ENCODE measurements at places on chromosomes 3 and 15.

DNA sequence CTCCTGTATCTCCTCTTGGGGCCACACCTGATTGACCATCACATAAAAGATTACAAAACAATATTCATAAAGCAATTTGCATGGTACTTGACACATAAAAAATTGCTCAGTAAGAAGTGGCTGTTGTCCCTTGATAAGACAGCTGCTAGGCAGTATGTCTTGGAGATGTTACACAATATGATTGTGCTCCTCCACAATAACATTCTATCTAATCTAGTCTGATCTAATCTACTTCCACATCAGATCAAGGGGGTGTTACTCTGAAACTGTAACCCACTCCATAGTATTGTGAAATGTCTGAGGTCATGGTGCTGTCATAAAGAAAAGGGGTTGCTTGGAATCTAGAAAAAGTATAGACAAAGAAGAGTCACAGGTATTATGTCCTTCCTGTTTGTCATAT lies 23.4 kb upstream of the AQP9 start:
- no peak for DNase-seq

DNA sequence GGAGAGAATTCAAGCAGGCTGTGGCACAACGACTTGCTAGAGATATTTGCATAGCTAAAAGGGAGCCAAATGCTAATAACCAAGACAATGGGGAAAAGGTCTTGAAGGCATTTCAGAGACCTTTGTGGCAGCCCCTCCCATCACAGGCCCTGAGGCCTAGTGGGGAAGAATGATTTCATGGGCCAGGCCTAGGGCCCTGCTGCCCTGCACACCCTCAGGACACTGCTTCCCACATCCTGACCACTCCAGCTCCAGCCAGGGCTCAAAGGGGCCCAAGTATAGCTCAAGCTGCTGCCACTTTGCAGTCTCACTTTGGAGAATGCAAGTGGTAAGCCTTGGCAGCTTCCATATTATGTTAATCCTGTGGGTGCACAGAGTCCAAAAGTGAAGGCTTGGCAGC lies 21.5 kb upstream of the PTPN23 start:
- DNase-seq: no peak

DNA sequence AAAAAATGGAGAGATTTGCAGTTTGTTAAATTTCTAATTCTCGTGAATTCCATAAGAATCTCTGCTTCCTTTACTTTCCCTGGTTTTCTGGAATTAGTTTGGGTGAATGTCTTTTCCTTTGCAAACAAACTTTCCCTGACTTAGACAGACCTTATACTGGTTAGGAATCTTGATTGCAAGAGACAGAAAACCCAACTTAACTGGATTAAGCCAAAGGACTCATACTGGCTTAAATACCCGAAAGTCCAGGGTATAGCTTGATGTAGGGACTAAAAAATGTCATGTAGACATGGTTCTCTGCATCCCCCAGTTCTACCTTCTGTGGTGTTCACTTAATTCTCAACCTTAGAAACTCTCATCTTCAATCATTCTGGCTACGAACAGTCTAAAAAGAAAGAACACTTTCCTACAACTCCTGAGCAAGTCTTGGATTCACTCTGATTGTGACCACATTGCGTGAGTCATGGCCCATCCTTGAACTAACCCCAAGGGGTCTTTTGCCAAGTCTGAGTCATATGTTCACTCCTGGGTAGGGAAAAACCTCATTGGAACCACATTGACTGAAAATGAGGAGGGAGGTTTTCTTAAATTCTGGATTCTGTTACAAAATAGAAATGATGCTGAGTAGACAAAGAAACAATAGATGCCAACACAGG lies 136.0 kb upstream of the DAZL start:
- DNase-seq: no peak

DNA sequence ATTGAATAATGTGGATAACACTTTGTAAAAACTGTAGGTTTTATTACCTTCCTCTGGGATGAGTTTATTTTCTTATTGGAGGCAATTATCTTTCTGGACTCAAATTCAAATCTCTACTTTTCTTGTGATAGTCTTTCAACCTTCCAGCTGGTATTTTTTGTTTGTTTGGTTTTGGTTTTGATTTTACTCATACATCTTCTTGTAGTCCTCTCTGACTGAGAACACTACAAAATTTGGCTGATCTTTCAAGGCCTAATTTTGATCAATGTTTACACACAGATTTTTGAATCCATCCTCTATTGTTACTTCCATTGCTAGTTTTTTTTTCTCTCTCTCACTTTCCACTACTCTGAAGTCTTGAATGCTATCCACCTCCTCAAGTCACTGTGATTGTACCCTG lies 303.8 kb upstream of the NECTIN3 start:
- DNase-seq: no peak

DNA sequence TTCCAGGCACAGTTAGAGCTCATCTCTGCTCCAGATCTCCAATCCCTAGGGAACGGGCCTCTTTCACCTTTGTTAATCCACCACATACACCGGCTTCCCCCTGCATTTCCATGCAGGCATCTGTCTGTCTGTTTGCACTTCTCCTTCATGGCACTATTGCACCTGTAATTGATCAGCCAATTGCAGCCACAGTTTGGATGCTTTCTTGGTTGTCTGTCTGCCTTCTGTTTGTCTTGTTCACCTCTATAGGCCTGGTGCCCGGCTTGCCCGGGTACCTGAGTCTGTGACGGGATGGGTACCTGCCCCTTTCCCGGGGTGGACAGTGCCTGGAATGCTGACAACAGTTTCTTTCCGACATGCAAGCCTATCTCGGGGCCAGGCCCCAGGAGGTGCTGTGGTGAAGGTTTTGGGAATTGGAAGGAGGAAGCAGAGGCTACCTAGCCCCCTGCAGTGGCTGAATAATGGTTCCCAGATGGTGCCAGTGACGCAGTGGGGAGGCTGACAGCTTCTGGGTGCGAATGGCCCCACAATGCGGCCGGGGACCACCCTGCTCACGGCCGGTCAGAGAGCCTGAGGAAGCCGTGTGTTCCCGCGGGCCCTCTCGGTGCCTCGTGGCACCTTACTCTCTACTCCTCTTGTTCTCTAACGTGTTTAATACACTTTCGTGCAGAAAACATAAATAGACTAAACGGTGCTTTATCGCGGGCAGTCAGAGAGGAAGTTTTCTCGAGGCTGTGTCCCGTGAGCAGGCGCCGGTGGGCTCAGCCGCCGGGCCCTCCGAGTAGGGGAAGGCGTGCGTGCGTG lies 31.3 kb upstream of the RAB6B start:
- DNase-seq: no peak
